Hematopoietic multipotent progenitor cell treated with erythropoietin and hydrocortisone succinate and interleukin-3 and kit ligand, for 4 days (in vitro differentiated cells): ENCODE measurements at places on chromosomes 3 and 15.

- DNase-seq: peak; percentile 59
Measured at GRCh38 chr3:169966951-169967915, 626 bp downstream of the SEC62 start.

- no peak for DNase-seq
Measured at GRCh38 chr3:160257606-160258005, 32.4 kb downstream of the C3orf80 start.

GRCh38 chr15:57692709-57693108 is 13.8 kb upstream of the POLR2M start:
- DNase-seq: no peak

DNA sequence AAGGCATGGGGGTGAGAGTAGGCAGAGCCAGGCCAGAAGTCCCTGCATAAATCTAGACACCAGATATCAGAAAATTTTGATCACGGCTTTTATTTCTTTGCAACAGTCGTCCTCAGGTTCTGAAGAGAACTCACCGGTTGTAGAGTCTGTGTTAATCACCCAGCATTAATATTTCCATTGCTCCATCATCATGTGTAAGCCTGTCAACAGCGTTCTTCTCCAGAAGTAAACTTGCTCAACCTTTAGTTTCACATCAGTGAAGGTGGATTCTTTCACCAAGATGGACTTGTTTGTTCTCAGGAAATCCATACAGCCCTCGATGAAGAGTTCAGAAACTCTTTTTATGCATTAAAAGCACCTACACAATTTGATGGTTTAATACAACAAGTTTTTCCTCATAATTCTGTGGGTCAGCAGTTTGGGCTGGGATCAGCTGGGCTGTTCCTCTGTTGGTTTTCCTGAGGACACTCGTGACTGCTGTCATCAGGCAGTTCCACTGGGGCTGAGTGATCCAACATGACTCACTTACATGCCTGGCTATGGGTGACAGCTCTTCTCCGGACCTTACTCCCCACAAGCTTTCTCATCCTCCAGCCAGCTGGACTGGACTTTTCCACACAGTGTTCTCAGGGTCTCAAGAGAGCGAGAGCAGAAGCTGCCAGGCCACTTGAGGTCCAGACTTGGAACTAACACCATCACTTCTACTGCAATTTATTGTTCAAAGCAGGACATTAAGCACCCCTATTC is 303.4 kb downstream of the ZNF621 start:
- DNase-seq: no peak

DNA sequence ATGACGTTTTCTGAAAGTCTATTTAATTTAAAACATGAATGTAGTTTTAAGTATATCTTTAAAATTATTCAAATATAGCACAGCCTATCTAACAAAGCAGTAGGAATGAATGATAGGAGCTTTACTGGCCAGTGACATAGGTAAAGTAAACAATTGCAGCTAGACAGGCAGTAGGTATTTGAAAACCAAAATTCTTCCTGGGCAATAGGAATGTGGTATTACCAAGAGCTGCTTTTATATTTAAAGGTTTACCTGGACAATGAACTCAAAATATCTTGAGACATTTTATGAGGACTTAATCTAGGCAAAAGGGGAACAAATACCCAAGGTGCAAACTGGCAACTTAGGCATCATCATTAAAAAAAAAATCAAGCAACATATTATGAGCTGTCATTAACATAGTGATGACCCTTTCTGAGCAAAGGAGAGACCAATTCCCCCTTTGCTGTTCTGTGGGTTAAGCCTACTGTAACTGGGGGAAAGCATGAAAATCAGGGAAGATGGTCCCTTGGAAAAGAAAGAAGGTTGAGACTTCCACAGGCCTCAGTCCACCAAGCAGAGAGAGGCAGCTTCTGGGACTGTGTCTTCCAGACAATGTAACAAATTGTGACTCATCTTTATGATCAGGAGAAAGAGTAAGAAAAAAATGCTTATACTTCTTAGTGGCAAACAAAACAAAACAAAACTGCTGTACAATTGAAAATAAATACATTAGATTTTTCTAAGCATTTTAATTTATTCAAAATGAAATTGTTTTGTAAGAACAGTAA is 12.9 kb downstream of the ISL2 start:
- no peak for DNase-seq

GRCh38 chr15:25884370-25884769 is 21.2 kb upstream of the ATP10A start:
- no peak for DNase-seq

DNA sequence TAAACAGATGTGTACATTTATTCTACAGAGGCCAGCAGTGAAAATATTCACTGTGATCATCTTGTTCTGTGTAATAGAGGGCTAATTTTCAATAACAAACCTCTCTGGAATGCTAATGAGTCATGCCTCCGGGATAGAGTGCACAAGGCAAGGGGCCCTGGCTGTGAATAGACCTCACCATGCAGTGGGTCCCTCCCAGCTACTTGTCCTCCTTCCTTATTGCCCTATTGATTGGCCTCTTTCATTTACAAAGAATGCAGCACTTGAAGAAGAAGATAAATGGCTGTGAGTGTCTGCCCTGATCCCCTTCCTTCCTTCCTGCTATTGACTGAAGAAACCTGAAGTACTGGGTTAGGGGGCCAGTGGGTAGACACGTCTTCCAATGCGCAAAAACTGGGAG is 436.3 kb downstream of the WDR72 start:
- DNase-seq: no peak

GRCh38 chr15:80572337-80572736 is 122.8 kb upstream of the ABHD17C start:
- no peak for DNase-seq

GRCh38 chr15:83458381-83458780 is 11.2 kb downstream of the SH3GL3 start:
- no peak for DNase-seq

GRCh38 chr3:194622621-194623340 is 10.4 kb downstream of the TMEM44 start:
- DNase-seq: no peak

DNA sequence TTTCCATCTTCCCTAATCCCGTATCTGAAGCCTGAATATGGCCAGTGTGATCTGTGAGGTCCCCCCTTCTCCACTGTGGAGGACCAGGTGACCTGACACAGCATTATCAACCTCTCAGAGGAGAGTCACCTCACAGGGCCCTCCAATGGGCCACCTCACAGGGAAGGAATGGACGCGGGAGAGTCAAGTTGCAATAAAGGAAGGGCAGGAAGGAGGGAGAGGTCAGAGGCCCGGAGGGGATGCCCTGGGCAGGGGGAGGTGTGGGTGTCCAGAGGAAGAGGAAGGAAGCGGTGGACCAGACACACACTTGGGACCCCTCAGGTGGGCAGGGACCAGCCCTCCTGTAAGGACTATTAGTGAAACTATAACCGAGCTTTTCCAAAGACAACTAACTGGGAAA is 14.6 kb upstream of the LRRC15 start:
- DNase-seq: no peak

DNA sequence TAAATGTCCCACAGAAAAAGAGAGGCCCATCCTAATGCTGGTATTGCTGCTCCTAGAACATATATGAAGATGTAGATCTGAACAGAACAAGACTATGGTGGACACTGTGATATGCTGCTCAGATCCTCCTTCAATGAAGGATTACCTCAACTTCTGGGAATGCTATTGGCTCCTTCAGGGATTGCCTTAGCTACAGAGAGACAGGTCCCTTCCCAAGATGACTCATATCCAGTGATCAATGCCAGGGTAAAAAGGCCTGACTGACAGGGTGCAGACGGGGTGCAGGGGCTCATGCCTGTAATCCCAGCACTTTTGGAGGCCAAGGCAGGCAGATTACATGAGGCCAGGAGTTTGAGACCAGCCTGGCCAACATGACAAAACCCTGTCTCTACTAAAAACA is 20.5 kb upstream of the STAG1 start:
- DNase-seq: no peak

DNA sequence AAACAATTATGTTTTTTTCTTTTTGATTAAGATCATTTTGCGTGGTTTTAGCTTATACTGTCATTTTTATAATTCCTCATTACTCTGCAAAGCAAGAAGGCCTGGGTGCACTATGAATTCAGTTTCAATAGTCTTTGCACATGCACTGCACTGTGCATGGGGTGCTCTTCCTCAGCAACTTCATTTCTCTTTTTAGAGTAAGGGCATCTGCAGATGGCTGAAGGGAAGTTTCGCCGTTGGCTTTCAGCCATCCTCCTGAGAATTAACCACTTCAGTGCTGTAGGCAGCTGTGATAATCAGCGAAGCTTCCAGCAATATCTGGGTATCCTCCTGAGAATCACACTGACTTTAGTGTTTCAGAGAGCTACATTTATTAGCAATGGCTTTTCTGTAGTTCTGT is 284.8 kb downstream of the GBE1 start:
- peak; percentile 63 for DNase-seq

DNA sequence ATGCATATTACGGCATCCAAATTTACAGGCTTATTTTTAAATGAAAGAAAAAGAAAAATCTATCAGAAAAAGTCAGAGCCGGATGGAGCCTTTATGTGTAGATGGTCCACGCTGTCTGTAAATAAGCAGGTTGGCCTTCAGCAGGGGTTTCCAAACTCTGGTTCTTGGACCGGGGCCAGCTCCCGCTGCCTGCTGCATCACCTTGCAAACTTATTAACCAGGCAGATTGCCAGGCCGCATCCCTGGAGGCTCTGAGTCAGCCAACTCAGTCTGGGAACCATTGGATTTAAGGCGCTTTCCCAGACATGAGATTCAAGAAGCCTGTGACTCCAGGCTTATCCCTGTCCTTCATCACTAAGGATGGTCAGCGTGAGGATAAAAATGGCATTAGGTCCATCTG is 212.4 kb downstream of the OPA1 start:
- DNase-seq: no peak

DNA sequence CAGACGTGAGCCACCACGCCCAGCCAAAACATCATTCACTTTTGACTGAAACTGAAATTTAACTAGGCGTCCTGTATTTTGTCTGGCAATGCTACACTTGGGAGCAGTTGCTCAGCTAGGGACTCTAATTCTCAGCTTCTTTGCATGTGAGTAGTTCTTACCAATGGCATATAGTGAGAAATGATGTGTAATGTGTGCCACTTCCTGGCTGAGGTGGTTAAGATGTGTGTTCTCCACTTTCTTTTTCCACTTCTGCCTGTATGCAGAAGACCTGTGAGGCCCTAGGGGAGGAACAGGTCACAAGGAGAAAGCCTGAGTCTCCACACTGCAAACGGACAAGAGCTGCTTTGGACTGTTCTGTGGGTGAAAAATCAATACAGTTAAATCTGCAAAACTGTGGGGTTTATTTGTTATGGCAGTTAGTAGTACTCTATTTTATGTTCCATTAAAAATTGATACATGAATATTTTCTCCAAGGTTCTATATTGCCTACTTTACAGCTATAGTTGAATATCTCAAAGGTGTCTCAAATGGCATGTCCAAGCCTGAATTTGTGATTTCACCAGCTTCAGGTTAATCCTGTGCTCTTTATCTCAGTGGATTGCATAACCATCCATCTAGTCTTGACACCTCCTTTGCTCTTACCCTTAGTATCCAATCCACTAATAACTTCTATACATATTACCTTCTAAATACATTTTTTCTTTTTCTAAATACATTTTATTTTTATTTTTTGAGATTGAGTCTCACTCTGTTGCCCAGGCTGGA is 59.3 kb downstream of the NR1D2 start:
- DNase-seq: no peak

- DNase-seq: no peak
Measured at GRCh38 chr3:107142786-107143575, 234.3 kb upstream of the CCDC54 start.

- peak; percentile 8 for DNase-seq
Measured at GRCh38 chr3:74614107-74614967, at the start of gene CNTN3. Gene CNTN3 (minus strand): TSS chr3:74614659. CDS start chr3:74521112, 93,547 bp downstream.

DNA sequence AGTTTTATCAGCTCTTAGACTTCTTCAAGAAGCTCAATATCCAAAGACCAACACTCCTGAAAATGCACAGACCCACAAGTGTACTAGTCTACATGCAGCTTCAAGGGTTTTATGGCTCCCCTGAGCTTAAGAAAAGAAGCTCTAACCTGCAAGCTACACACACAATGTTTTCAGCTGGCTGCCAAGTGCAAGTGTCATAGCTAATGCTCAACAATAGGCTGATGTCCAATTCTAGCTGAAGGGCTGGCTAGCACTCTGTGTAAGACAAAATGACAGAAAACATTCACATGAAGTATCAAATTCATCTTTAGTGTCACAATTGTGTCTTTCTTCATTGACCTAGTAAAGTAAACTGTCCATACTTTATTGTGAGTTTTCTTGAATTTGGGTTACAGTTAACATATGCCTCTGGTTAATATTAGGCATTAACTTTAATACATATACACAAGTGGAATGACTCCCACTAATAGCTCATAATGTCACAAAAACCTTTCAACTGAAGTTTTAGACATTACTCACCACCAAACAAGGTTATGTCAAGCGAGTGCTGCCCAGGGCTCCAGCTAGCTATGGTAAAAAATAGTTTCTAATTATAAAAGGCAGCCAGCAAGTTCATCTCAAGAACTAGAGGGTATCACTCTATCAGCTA is 15.1 kb downstream of the ABI3BP start:
- DNase-seq: no peak

DNA sequence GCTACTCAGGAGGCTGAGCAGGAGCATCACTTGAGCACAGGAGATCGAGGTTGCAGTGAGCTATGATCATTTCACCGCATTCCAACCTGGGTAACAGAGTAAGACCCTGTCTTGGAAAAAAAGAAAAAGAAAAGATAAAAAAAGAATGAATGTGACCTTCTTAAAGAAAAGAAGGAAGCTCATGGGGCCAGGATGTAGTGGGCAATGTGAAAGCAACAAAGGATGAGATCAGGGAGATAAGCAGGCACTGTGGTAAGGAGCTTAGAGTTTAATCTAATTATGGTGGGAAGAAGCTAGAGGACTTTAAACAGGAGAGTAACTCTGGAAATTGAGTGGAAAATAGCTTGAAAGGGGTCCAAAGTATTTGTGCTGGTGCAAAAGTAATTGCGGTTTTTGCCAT is 231.6 kb upstream of the UBE2E2 start:
- peak; percentile 39 for DNase-seq

DNA sequence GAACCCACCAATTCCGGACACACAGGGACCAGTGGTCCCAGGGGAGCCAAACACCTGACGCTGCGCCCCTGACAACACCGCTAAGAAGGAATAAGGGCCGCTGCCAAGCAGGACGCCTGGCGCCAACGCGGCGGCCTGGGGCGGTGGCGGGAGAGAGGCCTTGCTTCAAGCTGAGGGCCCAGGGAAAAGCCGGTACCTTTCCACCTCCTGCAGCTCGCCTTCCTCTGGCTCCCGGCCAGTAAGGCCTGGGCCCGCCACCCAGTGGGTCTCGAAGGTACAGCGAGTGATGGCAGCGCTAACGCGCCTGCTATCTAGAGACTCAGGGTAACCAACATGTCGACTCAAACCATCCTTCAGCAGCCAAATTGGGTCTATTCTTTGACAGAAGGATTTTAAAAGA is 1074.1 kb downstream of the SI start:
- DNase-seq: peak; percentile 2
